ENCODE measurements at places on chromosomes 3 and 15.

DNA sequence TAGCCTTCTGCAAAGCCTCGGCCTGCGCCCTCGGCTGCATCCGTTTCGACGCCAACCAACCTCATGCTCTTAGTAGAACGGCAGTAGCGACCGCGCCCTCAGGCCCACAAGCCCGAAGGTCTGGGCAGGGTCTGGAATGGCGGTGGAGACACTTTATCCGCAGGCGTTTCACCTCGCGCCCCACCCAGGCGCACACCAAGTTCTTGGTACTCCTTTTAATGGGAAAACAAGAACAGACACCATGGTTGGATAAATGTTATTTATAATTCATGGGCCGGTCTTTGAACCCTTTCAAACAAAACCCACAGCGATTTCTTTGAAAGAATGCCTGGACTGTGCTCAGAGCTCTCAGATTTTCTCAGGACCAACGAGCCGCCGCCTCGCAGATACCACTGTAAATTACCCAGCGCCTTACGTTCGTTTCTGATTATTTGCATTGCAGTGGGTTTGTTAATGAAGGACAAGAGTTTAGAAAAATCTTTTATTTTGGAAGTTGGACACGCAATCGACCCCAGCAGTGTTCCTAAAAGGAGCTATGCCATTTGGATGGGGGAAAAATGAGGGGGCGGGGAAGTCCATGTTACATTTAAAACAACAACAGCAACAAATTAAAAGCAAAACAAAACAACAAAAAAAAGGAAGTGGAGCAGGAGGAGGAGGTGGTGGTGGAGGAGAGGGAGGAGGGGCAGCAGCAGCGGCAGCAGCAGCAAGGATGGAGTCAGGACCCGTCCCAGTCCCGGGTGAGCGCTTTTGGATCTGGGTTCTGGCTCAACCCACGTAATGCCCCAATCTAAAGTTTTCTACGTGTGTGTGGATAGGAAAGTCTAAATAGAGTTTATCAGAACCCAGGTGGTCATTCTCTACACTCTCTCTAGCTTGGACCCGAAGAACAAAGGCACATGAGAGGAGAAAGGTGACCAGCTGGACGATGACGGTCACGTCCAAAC is 993 bp upstream of the ISL2 start:
- DNase-seq: peak; percentile 13

DNA sequence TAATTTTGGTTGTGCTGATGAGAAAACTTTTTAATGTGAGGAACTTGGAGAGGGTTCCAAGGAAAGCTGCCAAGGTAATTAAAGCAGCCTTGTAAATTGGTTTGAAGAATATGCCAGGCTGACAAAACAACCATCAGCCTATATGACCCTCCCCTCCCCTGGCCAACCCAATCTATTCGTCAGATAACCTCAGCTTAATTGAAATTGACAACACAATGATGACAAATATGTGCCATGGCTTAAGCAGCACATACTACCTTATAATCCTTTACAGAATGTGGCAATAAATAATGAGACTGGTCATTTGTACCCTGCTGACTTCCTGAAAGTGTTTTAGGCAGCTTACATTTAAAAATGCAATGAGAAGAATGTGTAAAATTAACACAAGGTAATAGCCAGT is 118.2 kb downstream of the EFHB start:
- no peak for DNase-seq

DNA sequence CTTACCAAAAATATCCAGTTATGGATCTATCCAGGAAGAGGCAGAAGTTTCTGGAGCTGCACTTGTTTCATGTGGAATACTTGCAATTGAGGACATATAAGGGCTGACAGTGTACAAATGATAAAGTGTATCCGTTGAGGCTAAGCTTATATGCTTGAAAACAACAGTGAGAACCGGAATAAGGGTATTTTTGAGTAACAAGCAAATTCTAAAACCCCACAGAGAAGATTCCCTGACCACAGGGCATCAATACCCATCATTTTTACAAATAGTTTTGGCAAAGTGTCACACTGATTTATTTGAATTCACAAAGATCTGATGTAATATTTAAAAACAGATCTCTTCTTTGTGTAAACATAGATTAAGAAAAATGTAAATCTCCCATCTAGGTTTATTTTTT is 208.4 kb downstream of the FMN1 start:
- peak; percentile 11 for DNase-seq

DNA sequence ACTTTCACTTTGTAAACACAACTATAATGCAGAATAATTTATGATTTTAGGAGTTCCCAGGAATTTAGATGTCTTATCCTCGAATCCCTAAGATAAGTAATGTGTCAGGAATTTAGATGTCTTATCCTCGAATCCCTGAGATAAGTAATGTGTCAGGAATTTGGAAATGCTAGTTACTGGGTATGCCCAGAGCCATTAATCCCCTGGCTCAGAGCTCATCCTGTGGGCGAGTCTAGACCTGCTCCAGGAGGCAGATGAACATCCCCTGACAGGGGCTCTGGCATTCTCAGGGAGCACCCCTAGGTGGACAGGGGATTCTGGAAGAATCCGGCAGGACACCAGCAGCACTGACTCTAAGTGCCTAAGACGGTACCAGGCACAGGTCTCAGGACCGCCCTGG is 163.3 kb downstream of the ARRDC4 start:
- no peak for DNase-seq

GRCh38 chr3:55571216-55571813 is 84.2 kb upstream of the WNT5A start:
- DNase-seq: no peak

DNA sequence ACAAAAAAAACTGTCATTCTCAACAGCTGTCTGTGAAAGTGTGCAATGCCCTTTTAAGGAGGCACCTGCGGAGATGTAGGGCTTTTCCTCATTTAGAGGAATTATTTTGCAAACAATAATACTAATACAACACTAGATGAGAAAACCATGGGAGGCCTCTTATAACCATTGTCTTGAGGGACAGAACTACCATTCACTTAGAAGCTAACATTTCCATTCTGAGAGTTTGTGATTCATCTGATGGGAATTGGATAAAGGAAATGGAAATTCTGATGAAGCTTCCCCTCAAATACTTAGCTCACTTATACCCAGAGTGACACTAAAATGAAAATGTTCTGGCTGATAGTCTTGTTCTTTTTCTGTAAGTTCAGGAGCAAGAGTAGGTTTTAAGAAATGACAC is 147.7 kb downstream of the CADPS start:
- no peak for DNase-seq

GRCh38 chr3:127706312-127706711 is 33.6 kb downstream of the ABTB1 start:
- DNase-seq: no peak

GRCh38 chr15:36161771-36162212 is 417.6 kb upstream of the CDIN1 start:
- DNase-seq: peak; percentile 76

GRCh38 chr15:25858952-25859760 is 4.0 kb downstream of the ATP10A start:
- DNase-seq: no peak

DNA sequence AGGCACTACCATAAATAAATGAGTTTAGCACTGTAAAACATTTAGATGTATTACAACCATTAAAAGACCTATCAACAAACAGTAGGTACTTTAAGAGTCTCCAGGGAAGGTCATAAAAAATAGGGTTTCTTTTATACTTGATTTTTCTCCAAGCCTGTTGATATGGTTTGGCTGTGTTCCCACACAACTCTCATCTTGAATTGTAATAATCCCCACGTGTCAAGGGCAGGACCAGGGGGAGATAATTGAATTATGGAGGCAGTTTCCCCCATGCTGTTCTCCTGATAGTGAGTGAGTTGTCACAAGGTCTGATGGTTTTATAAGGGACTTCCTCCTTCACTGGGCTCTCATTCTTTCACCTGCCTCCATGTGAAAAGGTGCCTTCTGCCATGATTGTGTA is 468.9 kb upstream of the UBE2E2 start:
- DNase-seq: no peak

DNA sequence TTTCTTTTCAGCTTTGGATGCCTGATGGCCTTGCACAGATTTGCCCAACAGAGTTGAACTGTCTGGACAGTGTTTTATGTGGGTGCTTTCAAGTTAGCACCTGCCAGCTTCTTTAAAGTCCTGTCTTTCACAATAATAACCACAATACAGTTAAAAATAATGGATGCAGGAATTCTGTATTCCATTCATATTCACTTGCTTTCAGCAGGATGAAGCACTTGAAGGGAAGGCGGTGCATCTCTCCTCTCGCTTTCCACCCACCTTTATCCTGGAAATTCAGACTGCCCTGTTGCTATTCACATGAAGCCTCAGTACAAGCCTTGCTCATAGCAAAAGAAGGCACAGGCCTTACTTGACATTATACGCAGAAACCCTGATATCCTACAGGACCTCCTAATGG is 26.5 kb upstream of the GYG1 start:
- no peak for DNase-seq

DNA sequence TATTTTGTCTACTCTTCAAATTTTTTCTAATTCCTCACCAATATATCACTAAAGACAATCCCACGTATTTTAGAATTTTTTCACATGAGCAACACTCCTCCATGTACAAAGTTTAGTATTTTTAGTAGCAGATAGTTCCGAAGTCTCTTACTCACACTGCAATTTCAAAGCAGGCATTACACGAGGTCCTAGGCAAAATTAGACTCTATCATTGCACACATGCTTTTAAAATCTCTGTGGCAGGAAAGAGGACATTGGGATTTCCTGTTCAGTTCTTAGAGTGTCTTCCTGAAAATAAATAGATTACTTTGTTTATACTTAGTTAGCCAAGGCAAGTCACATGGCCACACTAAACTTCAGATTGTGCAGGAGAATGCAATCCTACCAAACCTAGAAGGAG is 847.7 kb downstream of the ROBO2 start:
- peak; percentile 30 for DNase-seq

DNA sequence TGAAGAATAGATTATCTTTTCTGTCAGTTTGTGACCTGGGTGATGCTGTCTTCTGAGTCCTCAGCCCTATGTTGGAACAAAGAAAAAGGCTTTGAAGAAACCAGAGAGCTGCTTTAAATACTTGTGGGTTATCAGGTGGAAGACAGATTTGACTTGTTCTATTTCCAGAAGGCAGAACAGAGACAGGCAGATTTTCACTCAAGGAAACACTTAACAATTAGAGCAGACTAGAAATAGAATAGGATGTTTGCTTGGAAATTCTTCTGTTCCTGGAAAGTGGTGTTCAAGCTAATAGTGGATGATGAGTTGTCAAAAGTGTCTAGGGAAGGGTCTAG is 219.4 kb downstream of the UBE2E2 start:
- DNase-seq: no peak

GRCh38 chr3:135226057-135226456 is 431.0 kb downstream of the EPHB1 start:
- DNase-seq: no peak

DNA sequence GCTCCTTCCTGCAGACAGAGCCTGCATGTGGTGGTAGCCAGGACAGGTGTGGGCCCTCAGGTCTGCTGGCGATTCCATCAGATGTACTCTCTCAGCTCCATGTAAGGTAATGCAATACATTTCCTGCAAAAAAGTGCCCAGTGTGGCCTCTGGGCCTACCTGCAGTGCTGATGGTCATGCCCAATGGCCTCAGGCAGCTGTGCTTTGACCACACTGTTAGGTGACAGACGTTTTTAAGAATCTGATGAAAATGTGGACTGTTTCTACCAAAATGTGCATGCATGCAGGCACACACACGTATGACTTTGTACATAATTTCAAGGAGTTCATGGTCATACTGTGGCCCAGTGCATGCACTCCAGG is 152.9 kb downstream of the RAB11A start:
- DNase-seq: no peak

DNA sequence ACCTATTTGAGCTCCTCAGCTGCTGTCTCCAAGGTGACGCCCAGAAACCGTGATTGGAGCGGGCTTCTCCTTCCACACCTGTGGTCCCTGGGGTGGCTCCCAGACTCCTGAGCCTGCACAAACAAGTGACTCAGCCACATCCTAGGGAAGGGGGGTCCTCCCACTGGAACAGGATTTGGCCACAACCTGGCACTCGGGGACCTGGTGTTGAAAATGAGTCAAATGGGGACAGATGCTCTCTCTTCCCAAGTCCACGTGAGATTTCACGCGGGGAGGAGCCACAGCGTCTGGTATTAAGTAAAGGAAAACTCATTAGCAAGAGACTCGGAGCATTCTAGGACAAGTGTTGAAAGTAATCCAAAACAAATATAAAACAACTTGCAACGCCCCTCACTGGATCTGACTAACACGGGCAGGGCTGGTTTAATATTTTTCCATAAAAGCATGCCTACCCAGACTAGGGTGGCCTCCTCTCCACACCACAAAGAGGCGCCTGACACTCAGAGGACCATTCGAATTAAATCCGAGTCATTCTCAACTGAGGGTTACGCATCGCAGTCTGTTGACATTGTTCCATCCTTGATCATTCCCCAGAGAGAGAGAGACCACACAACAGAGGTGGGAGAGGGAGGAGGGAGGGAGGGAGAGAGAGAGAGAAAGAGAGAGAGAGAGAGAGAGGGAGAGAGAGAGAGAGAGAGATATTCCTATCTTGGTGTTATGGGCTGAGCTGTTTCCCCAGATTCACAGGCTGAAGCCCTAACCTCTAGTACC is 74.4 kb downstream of the MGLL start:
- DNase-seq: peak; percentile 87

GRCh38 chr15:82848241-82848993 is 39.0 kb downstream of the WHAMM start:
- DNase-seq: no peak

DNA sequence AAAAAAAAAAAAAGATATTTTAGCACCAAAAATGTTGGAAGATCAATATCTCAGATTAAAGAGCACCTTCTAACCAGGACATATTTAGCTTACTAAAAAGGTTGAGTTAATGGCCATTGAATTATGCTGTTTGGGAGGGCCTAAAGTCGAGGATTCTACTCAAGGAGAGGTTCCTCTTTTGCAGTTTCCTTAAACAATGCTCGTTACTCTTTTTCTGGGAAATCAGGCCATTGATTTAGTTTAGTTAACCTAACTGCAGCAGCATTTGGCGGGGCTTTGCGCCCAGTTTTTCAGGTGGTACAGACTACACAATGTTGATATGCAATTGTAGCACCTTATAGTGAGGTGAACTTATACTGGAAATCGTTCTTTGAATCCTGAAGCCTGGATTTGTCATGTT is 6.8 kb downstream of the ABHD2 start:
- no peak for DNase-seq

DNA sequence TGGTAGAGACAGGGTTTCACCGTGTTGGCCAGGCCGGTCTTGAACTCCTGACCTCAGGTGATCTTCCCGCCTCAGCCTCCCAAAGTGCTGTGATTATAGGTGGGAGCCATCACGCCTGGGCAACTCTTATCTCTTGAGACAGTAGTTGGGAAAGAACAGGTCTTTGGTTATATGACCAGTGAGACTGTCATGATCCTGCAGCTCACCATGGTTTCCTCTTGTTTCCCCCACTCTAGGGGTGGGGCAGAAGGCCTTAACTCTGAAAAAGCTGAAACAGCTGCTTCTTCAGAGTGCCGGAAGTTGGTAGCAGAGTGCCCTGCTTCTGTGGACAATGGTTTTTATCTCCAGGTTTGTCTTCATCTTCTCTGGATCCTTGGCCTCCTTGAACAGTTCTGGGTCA is 4.7 kb upstream of the TYRO3 start:
- no peak for DNase-seq
